ENCODE measurements at places on chromosomes 1 and 21. TPM values are rescaled to one million over a fixed set of nuclear protein-coding genes. Genes with fewer than 3 reads are reported as not detected.

- DNase-seq: no peak
Observed at GRCh38 chr1:179761296-179761695, 18.2 kb downstream of the FAM163A start.

DNA sequence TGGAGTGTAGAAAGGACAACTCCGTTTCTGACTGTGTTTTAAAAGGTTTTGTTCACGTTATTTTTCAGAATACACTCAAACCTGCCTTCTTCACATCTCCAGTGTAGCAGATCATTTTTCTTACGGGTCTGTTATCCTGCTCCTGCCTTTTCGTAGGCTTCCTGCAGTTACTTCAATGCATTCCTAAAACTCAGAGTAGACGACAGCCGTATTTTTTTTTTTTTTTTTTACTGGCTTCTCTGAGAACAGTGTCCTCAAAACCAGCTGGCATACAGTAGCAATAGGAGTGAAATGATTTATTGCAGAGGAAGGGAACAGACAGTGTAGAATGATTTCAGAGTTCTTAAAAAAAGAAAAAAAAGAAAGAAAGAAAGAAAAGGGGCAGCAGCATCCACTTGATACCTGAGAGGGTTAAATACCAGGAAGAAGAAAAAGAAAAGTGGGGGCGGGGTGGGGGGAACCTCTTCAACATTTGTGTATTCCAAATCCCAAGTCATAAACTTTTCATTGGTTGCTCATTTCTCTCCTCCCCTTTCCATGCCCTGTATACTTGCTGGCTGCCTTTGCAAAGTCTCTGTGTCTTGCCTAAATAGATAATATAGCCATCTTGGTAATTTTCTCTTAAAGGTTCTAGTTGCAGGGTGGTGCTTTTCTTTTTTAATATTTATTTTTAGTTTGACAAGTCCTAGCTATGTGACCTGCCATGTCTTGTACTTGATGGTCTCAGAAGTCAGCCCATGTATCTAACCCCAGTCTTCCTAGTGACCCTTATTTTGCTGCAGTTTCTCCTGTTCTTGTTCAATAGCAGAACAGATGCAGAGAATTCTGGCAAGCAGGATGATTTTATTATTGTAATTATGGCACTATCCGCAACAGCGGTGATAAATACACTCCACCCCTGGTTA lies 2.8 kb downstream of the TGFB2 start:
- DNase-seq: peak; percentile 45

- DNase-seq: peak; percentile 62
Observed at GRCh38 chr1:151024540-151025146, 11.7 kb upstream of the BNIPL start.

- DNase-seq: no peak
Observed at GRCh38 chr1:27591622-27592021, 12.3 kb downstream of the AHDC1 start.

GRCh38 chr1:156656806-156657740 lies 15.2 kb downstream of the BCAN start:
- DNase-seq: no peak

DNA sequence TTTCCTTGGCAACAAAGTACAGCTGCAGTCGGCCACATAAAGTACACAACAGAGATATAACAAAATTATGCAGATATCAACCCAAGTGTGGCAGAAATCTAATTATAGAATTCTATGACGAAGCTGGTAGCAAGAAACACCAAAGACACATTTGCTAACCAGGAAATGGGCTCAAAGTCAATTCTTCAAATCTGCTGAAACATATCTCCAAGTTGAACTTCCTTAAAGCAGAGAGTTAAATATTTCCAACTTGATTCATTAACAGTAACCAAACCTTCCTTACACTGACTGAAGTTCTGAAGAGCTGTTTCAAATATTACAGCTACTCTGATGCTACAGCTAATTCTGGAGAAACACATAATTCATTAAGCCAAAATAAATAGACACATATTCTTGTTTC lies 67.6 kb upstream of the SDC3 start:
- no peak for DNase-seq

- no peak for DNase-seq
Observed at GRCh38 chr1:6116137-6116536, 64.0 kb downstream of the CHD5 start.

DNA sequence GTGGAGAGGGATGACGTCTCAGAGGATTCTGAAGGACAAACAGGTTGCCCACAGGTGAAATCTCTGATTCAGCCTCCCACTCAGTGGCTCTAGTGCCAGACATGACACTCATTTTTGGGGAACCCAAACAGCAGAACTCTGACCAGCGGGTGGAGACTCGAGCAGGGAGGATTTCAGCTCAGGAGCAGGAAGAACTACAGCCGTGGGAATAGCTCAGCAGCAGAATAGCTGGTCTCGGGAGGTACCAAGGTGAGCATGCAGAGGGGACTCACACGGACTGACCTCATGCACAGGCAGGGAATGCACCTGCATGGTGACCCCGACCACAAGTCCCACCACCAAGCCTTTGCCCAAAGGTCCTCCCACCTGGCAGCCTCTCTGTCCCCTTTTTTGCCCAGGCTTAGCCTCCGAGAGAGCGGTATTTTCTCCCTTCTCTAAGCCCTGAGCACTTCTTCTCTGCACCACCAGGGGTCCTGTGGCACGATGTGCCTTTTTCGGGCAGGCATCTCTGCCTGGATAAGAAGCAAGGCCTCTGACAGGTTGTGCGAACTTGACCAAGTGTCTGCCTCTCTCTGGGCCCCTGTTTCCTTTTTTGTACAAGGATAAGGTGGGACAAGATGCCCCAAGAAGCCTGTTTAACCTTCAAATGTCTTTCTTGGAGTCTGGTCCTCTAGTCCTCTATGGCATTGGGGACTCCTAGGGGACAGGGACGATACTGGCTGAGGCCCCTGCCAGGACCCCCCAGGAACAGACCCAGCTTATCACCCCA lies 8.8 kb upstream of the FGR start:
- DNase-seq: no peak

DNA sequence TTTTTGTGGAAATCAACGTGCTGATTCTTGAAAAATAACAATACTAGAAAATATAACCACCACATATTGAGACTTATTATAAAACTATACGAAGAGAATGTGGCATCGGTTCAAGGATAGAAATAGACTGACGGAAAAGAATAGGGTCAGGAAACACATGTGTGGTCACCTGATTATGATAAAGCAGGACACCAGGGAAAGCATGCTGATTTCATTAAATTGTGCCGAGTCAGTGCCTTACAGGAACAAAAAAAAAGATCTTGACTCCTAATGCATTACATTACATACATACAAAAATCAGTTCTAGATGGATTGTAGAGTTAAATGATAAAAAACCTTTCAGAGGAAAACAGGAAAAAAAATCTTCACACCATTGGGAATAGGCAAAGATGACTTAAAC lies 43.5 kb upstream of the SERPINC1 start:
- no peak for DNase-seq

- DNase-seq: no peak
Observed at GRCh38 chr1:232226197-232226712, 403.7 kb downstream of the SIPA1L2 start.

DNA sequence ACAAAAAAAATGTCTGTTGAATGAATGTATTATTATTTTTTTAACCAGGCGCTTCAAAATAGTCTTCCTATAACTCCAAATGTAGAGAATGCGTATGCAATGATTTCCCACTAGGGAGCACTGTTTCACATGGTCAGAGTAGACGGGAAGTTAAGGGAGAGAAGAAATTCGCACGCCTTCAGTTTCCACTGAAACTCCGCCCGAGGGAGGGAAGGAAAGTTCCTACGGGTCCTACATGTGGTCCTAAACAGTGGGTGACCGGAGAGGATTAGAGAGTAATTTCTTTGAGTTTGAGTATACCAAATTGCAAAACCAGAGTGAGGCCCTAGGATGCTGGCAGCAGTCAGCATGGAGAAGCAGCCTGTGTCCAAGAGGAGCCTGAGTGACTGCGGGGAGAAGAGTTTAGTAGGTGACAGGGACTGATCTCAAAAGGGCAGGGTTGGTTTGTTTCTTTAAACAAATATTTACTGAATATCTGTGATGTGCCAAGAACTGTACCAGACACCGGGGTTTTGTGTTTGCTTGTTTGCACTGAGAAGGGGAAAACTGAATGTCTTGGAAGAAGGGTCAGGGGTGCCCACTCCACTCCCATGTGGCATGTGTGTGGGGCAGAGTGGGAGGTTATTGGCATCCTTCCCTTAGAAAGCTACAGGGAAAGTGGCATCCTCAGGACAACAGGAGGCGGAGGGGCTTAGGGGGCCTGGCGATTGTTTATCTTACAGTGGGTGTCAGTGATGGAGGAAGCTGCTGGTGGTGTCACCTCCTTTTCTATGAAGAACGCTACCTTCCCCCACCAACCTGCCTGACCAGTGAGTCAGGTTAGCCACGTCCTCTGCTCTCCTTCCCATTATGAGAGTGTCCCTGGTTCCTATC lies 22.8 kb downstream of the RNU5D-1 start:
- DNase-seq: no peak

DNA sequence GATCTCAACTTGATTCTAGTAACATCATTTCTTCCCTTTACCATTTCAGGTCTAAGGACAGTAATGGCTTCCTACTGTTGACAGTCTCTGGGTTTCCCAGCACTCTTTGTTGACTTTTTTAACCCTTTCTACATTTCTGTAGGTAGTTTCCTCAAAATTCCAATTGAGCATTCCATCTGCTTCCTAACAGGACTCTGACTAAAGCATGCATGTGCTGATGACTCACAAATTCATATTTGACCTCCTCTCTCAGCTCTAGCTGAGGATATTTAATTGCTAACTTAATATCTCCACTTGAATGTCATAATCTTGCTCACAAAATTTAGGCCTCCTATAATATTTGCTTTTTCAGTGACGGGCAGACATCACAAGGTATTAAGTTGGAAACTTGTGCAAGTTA lies 93.3 kb upstream of the ZNHIT6 start:
- no peak for DNase-seq

Gene DISC1
- total RNA-seq: 7.4 TPM

Gene SYDE2
- total RNA-seq: 10.3 TPM

Gene NHLH1
- 0.26 TPM for total RNA-seq

Gene LCE1E
- total RNA-seq: not detected

Gene IFNLR1
- total RNA-seq: 8.1 TPM

Gene NBPF6
- total RNA-seq: 0.94 TPM

Gene C1orf94
- not detected for total RNA-seq

Gene MMP23B
- total RNA-seq: 4.9 TPM

Gene MAB21L3
- total RNA-seq: not detected
